ENCODE measurements at places on chromosomes 13 and 19.
A peak's percentile ranks its signal among the peaks of the same experiment; 100 is the strongest.

GRCh38 chr13:30049692-30050091 lies 199.3 kb upstream of the UBL3 start:
- DNase-seq = peak; percentile 13

GRCh38 chr13:113923376-113924063 lies 50.4 kb downstream of the C13orf46 start:
- DNase-seq = no peak

GRCh38 chr13:73872397-73872796 lies 261.8 kb downstream of the KLF12 start:
- DNase-seq = no peak

GRCh38 chr19:51009061-51009891 lies 7.9 kb upstream of the KLK8 start:
- DNase-seq = no peak

GRCh38 chr19:16164222-16164890 lies 9.0 kb downstream of the CIB3 start:
- no peak for DNase-seq

GRCh38 chr19:1435378-1435989 lies 2.7 kb upstream of the RPS15 start:
- DNase-seq = no peak

DNA sequence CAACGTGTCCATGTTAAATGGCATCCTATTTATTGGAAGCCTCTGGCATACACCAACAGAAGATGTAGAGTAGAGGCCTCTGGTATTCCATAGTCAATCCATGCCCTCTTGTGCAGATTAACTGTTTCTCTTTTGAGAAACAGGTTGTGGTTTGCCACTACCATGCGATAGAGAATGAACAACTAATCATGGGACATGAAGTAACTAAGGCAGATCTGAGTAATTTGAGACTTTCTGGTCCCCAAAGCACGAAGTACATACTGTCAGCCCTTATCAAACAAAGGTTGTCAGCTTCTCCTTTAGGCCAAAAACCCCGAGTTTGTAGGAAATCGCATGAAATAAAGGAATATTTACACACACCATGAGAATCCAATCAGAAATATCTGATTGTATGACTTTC lies 3.6 kb downstream of the ZNF121 start:
- DNase-seq = no peak

DNA sequence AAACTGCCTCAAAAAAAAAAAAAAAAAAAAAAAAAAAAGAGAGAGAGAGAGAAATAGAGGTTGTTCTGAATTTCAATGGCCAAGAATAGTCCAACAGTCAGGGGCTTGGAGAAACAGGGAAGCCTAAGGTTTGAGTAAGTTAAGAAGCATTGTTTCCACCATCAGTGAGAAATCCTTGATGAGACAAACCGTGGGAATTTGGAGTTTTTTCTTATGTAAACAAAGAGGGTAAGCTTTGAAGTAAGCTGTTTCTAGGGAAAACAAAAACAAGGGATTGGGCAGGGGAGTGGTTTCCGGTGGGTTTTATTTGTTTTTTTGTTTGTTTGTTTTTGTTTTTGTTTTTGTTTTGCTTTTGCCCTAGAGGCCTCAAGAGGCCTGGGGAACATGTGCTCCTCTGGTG lies 11.2 kb upstream of the ERVV-1 start:
- no peak for DNase-seq

DNA sequence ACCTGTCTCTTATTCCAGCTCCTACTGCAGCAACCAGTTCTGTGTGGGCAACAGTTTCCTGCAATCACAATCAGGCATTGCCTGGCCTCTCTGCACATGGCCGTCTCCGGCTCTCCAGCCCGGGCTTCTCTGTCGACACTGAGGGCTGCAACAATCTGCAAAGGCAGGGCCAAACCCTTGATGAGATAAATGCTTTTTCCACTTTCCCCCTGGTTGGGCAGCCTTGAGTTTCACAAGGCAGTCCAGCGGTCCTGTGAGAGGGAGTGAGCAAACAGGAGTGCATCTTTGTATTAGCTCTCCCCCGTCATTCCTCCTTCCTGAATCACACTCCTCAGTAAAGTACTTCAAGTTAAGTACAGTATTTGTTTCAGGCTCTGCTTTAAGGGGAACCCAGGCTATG lies 40.7 kb upstream of the VWA8 start:
- DNase-seq = no peak

- no peak for DNase-seq
Measured at GRCh38 chr13:76440568-76440967, 445.6 kb downstream of the KCTD12 start.

DNA sequence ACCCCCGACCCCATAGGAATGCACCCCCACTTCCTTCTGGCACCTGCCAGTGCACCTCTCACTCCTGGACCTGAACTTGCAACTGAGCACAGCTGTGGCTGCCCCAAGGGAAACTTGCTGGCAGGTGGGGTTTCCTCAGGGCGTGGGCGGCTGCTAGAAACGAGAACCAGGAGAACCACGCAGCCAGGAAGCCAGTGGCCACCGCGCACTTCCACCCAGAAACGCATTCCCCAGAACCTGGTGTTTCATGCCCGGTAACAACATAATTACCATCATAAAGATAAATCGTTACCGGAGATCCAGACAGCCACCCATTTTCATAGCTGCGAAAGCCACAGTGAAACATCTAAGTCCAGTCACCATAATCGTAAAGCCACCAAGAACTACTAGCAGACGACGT lies 75.2 kb upstream of the C13orf46 start:
- peak; percentile 62 for DNase-seq

- DNase-seq = no peak
Measured at GRCh38 chr19:40336601-40336900, 11.6 kb downstream of the C19orf47 start.

GRCh38 chr13:81318231-81319019 lies 977.5 kb upstream of the SPRY2 start:
- DNase-seq = no peak

DNA sequence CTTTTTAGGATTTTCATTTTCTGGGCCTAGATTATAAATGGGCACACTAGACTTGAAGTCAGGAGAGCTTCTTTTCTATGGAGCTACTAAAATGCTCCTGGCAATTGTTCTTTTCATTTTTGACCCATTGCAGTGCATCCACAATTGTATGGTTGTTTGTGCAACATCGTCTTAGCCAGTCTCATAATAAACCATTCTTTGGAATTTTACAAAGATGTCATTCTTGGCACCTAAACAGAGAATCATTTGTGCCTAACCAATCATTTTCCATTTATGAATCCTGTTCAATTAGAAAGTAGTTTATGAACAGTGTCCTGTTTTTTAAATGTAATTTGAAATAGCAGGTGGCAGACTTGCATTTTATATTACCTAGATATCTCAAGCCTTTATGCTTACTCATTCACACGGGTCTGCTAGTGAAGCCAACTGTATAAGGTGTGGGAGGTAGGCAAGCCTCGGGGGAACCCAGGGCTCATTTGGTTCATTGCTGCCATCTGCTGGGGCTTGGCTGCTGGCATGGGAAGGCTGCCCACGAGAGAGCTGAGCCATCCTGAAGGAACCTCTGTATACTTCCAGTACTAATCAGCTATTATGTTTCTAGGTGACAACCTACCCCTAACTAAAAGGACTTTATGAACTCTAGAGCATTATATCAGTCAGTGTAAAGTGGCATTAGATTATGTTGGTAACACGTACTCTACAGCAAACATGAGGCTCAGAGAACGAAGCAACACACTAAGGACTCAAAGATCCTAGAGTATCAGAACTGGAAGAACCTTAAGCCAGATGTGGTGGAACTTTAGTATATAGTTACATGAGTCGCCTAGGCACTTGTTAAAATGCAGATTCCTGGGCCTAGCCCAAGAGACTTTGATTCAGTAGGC lies 60.0 kb downstream of the TPT1 start:
- peak; percentile 62 for DNase-seq

- DNase-seq = no peak
Measured at GRCh38 chr13:71408416-71408815, 458.6 kb downstream of the DACH1 start.

DNA sequence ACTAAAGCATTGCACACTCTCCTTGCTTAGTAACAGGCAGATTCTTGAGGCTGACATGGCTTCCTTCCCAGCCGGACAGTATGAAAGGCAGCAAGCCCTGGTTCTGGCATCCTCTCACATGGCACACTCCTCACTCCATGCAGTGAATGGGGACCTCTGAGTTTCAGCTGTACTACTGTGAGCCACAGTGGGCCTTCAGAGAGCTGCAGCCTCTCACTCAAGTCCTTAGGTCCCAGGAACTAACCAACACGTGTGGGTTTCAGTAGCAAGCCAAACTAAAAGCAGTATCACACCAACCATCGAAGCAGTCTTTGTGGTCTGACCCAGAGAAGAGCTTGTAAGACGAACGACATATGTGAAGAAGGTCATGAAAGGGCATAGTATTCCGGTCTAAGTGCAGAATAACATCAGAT lies 128.2 kb downstream of the TBC1D4 start:
- DNase-seq = no peak

DNA sequence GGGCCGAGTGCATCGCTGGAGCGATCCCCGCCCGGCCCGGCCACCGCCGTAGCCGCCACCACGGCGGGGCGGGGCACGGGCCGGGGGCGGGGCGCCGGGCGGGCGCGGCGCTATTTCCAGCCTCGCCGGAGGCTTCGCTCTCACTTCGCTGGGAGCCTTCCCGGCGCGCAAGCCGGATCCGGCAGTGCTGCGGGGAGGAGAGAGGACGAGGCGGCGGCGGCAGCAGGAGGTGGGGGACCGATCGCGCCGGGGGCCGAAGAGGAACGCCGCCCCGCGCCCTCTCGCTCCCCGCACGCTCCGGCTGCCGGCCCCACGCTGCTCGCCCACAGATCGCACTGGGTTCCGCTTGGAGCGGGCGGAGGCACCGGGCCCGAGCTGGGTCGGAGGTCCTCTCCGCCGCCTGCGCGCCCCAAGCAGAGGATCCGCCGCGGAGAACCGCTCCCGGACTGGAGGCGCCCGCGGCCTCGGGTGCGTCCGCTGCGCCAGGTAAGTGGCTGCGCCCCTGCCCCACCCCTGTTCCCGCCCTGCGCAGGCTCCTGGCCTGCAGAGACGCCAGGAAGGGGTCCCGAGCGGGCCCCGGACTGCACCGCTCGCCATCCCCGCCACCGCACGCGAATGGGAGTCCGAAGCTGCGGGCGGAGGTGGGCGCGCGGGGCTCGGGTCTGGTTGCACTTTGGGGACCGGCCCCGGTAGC lies at the start of gene CHST8:
TSS of gene CHST8 (plus strand) at position 143 of the 694 bp plus-strand sequence. CDS start 67,309 bp downstream, outside the sequence.
- no peak for DNase-seq

- no peak for DNase-seq
Measured at GRCh38 chr13:59409634-59410200, 754.0 kb downstream of the DIAPH3 start.

DNA sequence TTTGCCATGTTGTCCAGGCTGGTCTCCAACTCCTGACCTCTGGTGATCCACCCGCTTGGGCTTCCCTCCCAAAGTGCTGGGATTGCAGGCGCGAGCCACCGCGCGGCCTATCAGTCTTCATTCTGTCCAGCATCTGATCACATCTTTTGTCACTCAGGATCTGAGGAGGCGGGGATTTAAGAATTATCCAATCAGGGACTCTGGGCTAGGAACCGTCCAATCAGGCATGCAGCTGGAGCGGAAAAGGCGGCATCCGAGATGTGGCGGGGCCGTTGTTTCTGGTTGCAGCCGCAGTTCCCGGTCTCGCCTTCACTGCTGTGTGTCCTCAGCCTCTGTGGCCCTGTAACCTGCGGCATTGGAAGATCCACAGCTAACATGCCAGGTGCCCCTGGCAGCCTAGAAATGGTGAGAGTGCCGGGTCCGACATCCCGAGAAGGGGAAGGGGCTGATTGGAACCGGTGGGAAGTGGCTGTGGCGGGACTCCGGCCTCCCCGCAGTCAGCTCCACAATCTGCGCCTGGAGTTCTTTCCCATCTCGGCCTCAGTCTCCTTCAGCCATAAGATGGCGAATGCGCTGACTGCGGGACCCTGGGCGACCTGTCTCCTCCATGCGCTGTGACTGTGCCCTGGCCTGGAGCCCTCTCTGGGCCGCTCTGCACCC lies at the start of gene ZNF729:
TSS of gene ZNF729 (plus strand) at position 291 of the 660 bp plus-strand sequence. CDS start at position 376, 85 bp downstream.
- DNase-seq = no peak

DNA sequence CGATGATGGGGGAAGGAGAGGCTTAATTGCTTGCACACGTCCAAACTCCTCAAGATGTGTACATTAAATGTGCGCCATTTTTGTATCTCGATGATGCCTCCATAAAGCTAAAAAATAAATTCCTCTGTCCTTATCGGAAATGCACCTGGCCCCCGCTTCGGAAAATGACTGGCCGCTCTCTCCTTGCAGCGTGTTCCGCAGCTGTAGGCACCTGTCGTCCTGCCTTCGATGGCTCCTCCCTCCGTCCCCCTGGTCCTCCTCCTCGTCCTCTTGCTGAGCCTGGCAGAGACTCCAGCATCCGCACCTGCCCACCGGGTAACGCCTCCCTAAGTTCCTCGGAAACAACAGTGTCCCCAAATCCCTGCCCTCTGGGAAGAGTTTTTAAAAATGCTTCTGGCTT lies 1.1 kb downstream of the GALP start:
- no peak for DNase-seq

DNA sequence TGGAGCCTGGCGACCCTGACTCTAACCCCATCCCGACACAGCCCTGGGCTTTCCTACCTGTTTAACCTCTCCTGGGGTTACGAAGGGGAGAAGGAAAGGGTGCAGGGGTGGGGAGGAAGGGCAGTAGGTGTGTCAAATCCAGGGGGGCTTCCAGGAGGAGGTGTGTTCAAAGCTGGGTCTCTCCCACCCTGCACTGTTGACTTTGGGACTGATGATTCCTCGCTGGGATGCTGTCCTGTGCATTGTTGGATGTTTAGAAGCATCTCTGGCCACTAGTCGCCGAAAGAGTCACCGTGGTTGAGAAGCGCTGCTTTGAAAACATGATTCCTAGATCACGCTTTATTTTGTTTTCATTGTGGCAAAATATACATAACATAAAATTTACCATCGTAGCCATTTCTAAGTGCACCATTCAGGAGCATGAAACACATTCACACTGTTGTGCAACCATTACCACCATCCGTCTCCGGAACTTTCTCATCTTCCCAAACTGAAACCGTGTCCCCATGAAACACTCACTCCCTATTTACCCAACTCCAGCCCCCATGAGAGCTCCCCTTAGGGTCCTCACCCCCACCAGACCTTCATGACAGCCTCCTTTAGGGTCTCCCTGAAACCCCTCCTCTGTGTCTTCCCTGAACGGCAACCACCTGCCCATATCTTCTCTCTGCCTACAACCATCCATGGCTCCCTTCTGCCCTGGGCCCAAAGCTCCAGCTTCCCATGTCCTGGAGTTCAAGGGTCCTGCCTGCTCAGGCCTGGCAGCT lies 4.4 kb upstream of the FCER2 start:
- DNase-seq = no peak

DNA sequence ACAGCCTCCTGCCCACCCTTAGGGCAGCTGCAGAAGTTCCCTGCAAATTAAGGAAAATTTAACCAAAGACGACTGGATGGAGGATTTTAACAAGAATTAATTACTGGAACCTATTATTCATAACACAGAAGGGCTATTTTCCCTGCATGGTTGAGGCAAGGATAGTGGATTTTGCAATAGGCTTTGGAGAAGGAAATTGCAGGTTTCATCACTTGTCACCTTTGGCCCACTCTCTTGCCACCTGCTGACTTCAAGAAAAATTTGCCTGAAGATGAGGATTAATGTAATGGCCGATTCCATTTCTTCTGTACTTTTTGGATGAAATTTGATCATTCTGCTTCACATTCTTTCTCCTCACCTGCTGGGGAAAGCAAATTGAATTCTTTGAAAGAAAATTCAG lies 261.7 kb downstream of the FGF9 start:
- DNase-seq = no peak

- no peak for DNase-seq
Measured at GRCh38 chr19:19256072-19256969, 16.8 kb downstream of the TM6SF2 start.

GRCh38 chr19:46391296-46392251 lies 21.8 kb downstream of the CCDC8 start:
- DNase-seq = no peak
